ENCODE measurements at places on chromosomes 2 and 18.

DNA sequence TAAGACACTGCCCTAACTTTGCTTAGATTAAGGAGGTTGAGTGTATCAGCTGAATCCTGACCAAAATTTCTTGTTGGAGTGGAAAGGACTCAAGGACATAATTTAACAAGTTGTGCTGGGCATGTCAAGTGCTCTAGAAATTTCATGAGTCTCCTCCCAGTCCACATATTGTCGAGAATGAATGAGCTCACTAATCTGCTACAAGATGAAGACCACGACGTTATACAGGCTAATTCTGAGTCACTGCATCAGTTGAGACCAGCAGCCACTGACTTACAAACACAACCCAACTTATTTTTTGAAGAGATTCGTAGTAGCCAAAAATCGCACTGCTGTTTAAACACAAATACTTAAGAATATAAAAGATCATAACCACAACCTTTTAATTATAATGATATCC, 28.7 kb upstream of the SLC8A1 start:
- DNase-seq, result no peak

DNA sequence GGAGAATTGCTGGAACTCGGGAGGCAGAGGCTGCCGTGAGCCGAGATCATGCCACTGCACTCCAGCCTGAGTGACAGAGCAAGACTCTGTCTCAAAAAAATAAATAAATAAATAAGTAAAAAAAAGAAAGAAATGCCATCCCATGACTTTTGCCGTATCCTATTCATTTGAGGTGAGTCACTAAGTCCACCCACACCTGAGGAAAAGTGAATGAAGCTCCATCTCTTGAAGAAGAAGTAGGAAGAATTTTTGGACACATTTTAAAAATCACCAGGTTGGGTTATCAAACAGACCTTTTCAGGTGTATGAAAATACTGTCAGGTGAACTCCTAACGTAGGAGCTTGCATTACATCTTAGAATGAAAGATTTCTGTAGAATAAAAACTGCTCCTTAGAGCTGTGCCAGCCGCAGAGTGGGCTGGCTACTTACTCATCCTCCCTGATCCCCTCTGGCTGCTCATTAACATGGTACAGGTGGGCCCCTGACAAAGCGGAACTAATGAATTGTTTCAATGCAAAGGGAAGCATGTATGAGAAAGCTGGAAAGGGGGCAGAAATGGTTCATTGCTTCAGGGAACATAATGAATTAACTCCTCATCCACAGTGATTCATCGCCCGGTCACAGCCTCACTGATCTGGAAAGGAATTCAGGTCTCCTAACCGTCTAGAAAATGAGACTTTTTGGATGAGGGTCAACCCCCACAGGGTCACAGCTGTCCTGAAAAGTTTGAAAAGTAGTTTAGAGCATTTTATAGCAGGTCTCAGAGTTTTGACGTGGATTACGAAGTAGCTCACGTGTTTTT, 191.4 kb downstream of the SPP2 start:
- no peak for DNase-seq

GRCh38 chr2:221451862-221452788, 120.0 kb downstream of the EPHA4 start:
- no peak for DNase-seq

- DNase-seq, result no peak
These were observed 25.8 kb downstream of the TBC1D8 start for GRCh38 chr2:101125374-101125773.

- no peak for DNase-seq
These were observed 54.4 kb downstream of the STK39 start for GRCh38 chr2:168192839-168193616.

DNA sequence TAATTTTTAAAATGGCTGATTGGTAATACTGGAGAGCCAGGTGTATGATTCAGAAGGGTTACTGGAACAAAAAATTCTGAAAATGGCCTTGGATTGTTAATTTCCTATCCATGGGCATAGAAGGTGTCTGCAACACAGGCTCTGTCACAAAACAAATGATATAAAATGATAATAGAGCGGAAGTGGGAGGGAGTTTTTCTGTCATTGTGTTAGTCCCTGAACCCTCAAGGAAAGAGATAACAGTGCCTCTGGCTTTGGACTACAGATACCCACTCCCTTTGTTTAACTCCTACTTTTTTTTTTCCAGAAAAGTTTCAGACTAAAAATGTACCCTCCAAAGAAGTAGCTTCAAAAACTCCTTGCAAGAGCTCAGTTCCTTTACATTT, 28.0 kb upstream of the YES1 start:
- DNase-seq, result no peak

GRCh38 chr2:111910609-111911277, 12.3 kb downstream of the MERTK start:
- no peak for DNase-seq

DNA sequence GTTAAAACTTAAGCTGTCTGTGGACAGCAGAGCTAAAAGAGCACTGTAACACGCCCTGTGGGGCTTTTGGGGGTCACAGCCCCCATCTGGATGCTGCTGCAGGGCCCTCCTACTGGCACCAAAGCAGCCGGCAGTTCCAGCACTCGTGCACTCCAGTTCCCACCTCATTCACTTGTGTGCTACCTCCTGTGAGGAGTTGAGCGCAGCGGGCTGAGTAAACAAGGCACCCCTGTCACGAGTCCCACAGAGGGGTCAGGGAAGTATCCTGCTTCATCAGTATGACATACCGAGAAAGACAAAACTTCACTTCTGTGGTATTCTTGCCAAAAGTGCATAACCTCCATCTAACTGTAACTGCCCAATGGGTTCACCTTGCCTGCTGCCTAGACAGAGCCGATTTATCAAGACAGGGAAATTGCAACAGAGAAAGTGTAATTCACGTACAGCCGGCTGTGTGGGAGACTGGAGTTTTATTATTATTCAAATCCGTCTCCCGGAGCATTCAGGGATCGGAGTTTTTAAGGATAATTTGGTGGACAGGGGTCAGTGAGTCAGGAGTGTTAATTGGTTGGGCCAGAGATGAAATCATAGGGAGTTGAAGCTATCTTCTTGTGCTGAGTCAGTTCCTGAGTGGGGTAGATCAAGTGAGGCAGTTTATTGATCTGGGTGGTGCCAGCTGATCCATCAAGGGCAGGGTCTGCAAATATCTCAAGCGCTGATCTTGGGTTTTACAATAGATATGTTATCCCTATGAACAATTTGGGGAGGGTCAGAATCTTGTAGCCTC, 41.6 kb downstream of the TMEM17 start:
- no peak for DNase-seq

GRCh38 chr2:56693501-56693900, 509.7 kb downstream of the CCDC85A start:
- DNase-seq, result no peak

DNA sequence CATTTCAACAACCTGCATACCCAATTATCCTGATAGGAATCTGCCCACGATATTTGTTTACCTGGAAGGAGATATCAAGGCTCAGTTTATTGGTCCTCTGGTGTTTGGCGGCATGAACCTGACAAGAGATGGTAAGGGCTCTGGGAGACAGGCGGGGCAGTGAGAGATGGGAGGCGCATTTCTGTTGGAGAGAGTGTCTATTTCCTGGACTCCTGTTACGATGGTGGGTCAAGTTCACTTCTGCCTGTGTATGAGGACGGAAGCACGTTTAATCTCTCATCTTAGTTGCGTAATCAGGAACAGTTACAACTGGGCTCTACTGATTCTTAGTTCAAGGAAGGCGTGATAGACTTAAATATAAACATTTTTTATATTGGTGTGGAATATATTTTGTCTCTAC, 8.9 kb downstream of the PDCL3 start:
- DNase-seq, result no peak

- DNase-seq, result no peak
These were observed 1.4 kb upstream of the SLC23A3 start for GRCh38 chr2:219171231-219171651.

DNA sequence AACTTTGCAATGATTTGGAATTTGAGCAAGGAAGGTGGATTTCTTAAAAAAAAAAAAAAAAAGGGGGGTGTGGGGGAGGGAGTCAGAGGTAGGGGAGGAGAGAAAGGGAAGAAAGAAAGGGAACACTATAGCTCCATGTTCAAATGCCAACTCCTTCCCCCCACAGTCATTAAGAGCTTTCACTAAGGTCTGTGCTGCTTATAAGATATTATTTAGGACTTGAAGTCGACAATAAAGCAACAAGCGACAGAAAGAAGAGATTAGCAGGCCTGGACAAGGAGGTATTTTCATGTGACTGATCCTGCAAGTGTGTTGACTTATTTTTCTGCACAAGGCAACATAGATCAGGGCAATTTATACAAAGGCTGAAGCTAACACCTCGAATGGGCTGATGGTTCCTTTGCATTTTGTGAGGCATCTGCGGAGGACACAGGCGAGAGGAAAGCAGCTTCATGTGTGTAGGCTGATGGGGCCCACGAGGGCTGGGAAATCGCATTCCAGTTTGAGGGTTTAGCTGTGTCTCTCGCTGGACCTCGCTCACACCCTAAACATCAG, 382.0 kb downstream of the SOX11 start:
- no peak for DNase-seq

- no peak for DNase-seq
These were observed 299.5 kb downstream of the SRBD1 start for GRCh38 chr2:45311559-45311958.

All from stimulated activated CD4-positive, alpha-beta T cell treated with anti-CD3 and anti-CD28 coated beads, Interleukin-12 subunit alpha, Interleukin-12 subunit beta, amount 100 ng/mL, for 24 hours (primary cell).